Endothelial cell (in vitro differentiated cells): ENCODE measurements at places on chromosomes 6 and 20.

- no peak for DNase-seq
These were observed 4.2 kb downstream of the TULP1 start for GRCh38 chr6:35508542-35508941.

GRCh38 chr6:33868141-33868540 is 64.3 kb upstream of the MLN start:
- DNase-seq: no peak

GRCh38 chr6:123712831-123713230 is 76.1 kb upstream of the TRDN start:
- no peak for DNase-seq

- no peak for DNase-seq
These were observed 15.5 kb downstream of the ARMC12 start for GRCh38 chr6:35752330-35752729.

DNA sequence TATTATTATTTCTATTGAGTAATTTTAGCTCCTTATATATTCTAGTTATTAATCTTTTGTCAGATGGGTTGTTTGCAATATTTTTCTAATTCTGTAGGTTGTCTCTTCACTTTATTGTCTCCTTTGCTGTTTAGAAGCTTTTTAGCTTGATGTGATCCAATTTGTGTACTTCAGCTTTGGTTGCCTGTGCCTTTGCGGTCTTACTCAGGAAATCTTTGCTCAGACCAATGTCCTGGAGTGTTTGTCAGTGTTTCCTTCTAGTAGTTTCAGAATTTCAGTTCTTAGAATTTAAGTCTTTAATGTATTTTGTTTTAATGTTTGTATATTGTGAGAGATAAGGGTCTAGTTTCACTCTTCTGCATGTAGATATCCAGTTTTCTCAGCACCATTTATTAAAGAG is 916.0 kb upstream of the EYS start:
- DNase-seq: no peak

GRCh38 chr6:82437701-82438100 is 74.1 kb downstream of the TPBG start:
- no peak for DNase-seq

DNA sequence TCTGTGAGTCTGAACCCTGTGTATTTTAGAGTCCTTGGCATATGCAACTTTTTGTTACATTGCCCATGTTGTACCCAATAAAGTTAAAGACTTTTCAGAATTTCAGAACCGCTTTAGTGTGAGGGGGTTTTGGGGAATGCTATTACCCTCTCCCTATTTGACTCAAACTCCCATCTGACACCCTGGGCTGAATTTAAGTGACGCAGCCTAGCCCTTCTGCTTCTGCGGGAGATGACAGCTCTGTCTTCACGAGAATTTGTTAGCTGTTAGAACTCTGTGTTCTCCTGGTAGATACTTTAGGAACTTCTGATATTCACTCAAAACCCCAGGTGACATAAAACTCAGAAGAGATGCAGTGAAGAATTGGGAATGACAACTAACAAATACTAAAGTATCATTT is 500.6 kb upstream of the ID4 start:
- no peak for DNase-seq

GRCh38 chr20:63955281-63955826 is 862 bp downstream of the UCKL1 start:
- no peak for DNase-seq

GRCh38 chr6:11363881-11364576 is 131.6 kb upstream of the NEDD9 start:
- DNase-seq: no peak

DNA sequence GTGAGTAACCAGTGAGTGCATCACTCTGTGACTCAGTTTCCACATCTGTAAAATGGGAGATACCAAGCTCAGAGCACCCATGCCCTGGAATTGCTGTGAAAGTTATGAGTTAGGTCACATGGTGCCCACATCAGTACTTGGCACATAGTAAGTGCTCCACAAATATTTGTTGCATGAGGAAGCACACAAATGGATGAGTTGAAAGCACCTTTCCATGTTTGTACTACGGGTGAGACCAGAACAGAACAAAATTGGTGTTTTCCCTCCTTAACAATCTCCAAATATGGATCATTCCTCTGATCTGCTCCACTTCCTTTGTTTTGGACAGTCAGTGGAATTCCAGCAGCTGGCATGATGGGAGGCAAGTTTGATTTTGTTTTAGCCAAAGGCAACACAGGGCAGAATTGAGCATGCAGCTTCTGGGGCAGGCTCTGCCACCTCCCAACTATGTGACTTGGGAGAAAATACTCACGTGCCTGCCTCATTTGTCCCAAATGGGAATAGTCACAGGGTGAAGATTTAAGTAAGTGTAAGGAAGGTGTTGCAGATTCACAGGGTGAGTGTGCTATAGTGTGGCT is 503.7 kb upstream of the SULF2 start:
- no peak for DNase-seq

GRCh38 chr20:59179988-59180387 is 16.4 kb downstream of the ZNF831 start:
- DNase-seq: no peak

- no peak for DNase-seq
These were observed 225.9 kb upstream of the CST7 start for GRCh38 chr20:24723186-24723585.

- DNase-seq: no peak
These were observed 199.3 kb downstream of the TFAP2C start for GRCh38 chr20:56828402-56828801.

DNA sequence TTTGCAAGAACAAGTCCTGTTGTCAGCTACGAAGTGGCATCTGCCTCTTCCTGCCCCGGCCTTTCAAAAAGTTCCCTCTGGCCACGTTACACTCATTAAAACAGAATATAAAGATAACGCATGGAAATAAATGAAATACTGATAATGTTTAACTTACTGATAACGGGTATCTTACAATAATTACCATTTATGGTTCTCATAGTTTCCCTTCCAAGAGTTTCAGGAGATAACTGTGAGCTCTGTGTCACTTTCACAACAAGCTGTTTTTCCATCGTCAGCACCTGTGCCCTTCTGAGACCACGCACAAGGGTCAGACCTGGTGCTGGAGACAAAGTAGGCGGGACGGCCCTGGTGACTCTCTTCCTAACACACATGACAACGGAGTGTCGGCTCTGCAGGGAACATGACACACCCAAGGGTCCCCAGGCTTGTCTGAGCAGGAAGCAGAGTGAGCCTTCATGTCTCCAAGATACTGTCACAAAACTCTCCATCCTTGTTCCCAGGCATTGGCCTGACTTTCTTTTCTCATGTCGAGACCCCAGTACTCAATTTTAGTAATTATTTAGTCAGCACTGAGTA is 86.2 kb upstream of the THBS2 start:
- no peak for DNase-seq

DNA sequence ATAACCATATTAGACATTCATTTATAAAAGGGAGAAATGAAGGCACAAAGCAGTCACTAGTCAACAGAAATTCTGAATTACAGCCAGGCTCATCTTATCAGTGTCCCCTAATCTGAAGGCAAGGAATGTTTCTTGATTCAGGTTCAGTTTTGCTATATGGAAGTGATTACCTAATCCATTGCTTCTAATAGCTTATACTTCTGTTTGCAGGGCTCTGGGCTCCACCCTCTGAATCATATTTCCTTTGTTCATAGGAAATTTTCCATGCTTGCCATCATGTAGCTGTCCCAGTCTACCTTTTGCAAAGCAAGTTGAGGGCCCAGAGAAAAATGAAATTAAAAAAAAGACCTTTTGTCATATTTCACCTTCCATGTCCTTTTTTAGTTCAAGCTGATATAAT is 96.0 kb downstream of the LCA5 start:
- no peak for DNase-seq

GRCh38 chr6:43762966-43763695 is 6.9 kb upstream of the VEGFA start:
- no peak for DNase-seq

DNA sequence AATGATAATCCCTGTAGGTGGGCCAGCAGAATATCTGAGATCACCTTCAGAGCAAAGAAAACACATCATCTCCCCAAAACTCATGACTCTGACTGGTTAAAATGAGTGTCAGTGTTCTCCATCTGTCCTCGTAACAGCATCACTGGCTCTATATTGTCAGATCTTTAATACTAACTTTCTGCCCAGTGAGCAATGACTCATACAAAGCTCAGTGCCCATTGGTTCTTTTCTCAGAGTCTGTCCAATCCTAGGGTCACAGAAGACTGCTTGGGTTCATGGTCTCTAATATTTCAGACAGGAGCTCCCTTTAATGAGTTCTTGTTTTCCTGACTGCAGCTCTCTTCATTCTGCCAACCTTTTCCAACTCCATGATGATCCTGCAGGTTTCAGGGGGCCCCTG is 36.4 kb downstream of the HLA-DPB1 start:
- DNase-seq: no peak

GRCh38 chr6:116106146-116106545 is 5.5 kb downstream of the NT5DC1 start:
- no peak for DNase-seq

- DNase-seq: no peak
These were observed 75.9 kb downstream of the GFOD1 start for GRCh38 chr6:13411484-13411883.

GRCh38 chr6:125812394-125813292 is 21.9 kb downstream of the NCOA7 start:
- no peak for DNase-seq

GRCh38 chr6:161101517-161101916 is 109.9 kb downstream of the MAP3K4 start:
- peak; percentile 41 for DNase-seq

DNA sequence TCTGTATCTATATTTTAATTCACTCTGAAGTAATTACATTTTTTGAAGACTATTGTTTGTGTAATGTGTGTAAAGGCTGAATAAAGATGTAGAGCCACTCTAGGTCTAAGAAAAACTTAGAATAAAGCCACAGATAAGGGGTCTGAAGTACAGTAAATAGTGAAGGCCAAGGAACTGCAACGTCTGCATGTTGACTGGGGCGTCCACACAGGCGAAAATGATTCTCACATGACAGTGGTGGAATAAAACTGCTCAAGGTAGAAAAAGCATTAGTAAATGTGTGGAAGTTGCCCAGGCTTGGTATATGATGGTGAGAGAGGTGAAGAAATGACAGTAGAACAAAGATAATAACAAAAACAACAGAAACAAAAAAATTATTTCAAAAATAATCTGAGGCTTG is 196.2 kb downstream of the KHDRBS2 start:
- DNase-seq: no peak

GRCh38 chr20:57914205-57914604 is 204.4 kb upstream of the PMEPA1 start:
- DNase-seq: no peak

GRCh38 chr20:24668791-24669190 is 199.4 kb downstream of the SYNDIG1 start:
- no peak for DNase-seq

- no peak for DNase-seq
These were observed 202.1 kb downstream of the NFATC2 start for GRCh38 chr20:51340451-51340840.

- DNase-seq: peak; percentile 15
These were observed 67.0 kb downstream of the TNFRSF21 start for GRCh38 chr6:47242483-47243386.

GRCh38 chr6:73388433-73388799 is 6.2 kb upstream of the DDX43 start:
- DNase-seq: no peak
